ENCODE measurements at places on chromosomes 6 and 20.
A peak's percentile ranks its signal among the peaks of the same experiment; 100 is the strongest.

DNA sequence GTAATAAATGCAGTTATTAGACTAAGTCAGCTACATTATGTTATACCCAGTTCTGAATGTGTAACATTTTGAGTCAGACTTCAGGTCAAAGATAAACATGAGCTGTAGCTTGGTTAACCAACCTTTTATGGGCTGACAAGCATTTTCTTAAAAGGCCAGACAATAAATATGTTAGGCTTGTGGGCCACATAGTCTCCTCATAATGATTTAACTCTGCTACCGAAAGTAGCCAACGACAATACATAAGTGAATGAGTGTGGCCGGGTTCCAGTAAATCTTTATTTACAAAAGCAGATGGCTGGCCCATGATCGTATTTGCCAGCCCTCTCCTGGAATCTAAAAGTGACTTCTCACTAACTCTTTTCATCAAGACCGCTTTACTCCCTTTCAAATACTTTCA lies 49.9 kb downstream of the ATG5 start:
- DNase-seq: no peak

DNA sequence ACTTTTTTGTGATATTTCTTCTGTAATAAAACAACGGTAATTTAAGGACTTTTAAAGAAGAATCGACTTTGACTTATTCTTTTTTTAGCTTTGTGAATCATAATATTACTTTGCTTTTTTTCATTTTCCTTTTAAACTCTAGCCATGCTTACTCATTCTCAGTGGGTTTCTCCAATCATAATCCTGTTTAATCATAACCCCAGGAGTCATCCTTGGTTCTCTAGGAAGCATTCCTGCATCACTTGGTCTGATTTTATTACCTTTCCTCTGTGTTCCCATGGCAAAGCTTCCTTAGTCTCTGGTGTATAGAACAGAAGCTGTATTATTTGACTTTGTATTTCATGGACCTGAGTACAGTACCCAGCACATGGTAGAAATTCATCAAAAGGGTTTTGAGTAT lies 223.5 kb downstream of the CDKAL1 start:
- no peak for DNase-seq

- no peak for DNase-seq
Measured at GRCh38 chr20:58765780-58766179, 73.2 kb downstream of the NPEPL1 start.

DNA sequence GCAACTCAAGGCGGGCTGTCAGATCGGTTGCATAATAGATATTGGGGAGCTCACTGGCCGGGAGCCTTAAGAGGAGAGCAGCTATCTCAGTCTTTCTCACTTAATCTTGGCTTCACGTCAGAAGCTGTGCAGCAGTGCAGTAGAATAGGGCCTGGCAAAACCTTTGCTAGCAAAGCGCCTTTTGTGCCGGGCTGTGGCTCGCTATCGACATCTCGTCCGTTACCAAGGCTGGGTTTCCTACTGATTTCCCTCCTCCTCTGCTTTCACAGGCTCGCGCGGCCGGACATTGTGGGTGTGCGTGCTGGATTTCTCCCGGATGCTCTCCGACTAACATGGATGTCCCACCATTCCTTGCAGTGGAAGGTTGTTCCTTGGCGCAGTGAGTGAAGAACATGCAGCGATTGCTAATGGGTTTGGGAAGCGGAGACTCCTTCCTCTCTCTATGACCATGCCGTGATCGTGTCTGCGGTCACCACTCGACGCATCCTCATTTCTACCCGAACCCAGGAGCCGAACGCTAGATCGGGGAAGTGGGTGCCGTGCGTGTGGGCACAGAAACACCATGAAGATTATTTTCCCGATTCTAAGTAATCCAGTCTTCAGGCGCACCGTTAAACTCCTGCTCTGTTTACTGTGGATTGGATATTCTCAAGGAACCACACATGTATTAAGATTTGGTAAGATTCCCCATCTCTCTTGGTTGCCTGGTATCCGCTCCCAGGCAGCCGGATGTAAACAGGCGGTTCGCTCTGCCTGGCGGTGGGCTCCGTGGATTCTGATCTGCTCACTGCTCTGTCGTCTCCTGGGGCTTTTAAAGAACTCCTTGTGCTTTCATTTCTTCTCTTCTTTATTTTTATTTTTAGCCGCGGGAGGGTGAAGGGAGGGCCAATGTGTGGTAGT lies 5.5 kb downstream of the GRIK2 start:
- peak; percentile 21 for DNase-seq

- no peak for DNase-seq
Measured at GRCh38 chr6:162244031-162244430, 483.5 kb downstream of the PRKN start.

DNA sequence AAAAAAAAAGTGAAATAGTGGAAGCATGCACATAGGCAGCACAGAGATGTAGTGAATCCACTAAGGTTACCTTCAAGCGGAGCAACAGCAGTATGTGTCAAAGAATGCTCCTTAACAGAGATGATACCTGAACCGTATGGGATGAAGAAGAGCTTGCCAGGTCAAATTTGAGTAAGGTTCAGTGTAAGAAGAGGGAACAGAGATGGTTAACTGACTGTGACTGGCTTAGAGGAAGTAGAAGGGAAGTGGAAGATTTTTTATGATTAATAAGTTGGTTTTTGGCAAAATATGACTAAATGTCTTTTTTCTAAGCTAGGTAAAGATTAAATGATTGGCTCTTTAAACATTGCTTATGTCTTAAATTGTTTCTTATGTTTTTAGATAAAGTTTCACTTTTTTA lies 52.6 kb upstream of the C20orf144 start:
- DNase-seq: no peak

DNA sequence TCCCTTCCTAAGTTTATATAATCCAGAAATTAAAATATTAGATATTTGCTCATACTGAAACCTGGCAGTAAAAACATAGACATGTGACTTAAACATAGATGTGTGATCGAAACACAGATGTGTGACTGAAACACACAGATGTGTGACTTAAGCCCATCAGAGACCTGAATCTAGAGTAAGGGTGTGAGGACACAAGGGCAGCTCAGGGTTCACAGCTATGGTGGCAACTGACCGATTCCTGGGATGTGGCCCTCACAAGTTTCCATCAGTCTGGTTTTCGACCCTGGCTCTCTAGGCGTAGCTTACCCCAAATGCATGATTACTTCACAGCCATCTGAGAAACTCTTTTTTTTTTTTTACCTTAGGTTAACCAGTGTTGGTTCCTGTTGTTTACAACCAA lies 137.0 kb downstream of the NRN1 start:
- DNase-seq: no peak

DNA sequence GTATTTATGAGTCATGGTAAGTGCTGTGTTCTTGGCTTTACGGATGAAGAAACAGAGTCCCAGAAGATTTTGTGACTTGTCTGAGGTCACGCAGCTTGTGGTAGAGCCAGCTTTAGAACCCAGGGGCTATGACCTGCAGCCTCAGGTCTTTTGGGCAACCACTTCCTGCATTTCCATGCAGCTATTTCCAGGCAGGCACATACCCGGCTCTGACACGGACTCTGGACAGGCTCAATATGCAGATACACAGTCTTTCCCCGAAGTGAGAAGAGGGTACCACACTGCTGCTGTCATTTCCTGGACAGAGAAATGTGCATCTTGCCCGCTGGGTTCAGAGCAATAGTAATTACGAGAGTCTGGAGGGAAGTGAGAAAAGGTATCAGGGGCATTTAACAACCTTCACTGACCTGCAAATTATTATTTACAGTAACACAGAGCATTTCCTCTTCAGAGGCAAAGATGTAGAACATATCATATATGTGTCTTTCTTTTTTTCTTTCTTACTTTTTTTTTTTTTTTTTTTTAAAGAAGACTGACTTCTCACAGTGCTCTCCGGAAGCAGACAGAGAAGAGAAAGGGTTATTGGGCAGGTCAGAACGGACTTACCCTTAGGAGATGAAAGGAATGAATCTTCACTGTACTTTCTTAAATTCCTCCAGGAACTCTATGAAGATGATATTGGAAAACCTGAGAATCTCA lies 185.1 kb downstream of the CLIC5 start:
- DNase-seq: no peak

DNA sequence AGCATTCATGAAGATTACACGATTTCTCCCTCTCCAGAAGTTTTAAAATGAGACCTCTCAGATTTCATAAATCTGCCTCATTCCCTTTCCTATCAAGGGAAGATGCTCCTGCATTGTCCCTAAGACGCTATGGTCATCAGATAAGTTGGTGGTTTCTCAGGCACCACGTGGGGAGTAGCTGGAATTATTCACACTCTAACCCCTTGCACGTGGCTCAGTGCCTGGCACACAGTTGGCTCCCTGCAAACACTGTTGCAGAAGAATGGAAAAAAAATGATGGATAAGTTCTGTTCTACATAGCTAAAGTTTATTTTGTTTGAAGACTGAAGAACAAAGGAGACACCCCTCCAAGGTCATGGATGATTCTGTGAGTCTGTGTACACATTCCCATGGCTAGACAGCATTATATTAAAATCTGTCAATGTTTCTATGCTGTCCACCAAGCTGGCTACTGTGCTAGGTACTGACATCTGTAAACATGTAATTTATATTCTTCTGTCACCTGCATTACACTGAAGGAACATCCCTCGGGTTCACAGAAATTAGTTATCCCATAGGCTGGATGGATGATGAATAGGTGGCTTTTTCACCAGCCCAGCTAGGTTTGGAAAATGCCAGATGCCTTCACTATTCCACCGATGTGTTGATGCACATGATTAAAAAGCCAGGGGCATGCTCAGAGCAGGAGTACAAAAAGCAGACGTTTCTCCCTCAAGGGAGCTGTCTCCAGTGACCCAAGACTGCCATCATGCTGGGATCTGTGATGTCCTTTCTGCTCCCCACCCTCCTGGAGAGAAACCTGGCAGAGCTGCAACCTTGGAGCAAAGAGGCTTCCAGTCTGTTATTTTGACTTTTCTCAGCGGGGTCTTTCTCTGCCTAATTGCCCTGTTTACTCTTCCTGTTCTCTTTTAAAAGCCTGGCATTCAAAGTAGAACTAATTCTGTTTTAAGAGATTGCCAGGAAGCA lies 610.5 kb downstream of the UTRN start:
- DNase-seq: no peak

DNA sequence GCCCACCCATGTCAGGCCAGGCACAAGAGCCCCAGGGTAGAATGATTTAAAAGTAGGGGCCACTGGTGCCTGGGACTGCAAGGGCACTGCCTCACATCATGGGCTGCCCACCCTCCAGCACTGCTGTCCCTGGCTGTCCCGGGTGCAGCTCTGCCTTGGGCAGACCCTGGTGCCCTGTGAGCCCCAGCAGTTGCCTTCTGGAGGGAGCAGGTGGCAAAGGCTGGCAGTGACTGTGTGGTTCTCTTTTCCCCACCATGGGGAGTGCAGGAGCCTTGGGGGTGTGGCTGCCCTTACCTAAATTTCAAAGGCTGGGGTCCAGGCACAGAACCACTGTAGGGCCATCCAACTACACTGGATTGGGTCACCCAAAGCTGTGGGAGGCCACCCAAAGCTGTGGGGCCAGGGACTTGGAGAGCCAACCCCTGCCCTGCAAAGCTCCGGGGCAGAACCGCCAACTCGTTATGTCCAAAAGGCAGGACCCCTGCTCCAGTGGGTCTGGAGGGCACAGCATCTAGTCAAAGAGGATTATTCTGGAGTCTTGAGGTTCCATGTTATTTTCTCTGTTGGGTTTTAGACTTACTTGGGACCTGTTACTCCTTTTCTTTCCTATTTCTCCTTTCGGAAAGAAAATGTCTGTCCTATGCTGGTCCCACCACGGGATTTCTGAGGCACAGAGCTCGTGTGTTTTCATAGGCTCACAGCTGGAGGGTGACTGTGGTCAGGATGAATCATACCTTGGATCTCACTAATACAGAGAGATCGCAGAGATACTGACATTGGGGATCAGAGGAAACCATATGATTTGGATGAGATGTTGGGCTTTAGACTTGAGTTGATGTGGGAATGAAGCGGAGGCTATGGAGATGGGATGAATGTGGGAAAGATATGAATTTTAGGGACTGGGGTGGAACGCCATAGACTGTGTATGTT lies 65.3 kb downstream of the RAMACL start:
- no peak for DNase-seq

DNA sequence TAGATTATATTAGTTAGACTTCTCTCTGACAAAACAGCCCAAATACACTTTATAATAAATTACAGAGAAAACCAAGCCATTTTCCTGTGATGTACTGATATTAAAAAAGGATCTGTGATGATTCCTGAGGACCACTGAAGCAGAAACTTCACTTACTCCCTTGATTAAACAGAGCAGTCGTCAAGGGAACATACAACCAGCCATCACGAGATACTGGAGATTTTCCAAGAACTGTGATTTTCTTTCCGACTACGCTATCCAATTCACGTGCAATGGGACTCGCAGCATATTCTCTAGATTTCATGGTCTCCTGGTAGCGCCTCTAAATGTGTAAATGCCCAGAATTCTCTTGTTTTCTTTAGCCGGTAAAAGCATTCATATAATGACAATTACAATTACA lies 377.4 kb downstream of the PHF3 start:
- no peak for DNase-seq

DNA sequence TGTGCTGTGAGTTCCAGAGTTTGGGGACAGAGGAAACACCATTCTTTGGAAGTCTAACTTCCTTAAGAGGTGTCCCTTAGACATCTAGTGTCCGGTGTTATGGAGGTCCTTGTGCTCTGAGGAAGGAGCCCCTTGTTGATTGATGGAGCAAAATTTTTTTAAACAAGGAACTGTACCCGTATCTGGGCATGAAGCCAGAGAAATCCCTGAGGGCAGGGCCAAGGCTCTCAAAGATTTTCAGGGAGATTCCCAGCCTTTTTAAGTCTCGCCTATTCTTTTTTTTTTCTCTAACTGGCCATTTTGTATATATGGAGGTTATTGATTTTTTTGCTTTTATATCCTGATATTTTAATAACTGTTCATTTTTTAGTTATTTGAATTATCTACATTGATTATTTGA lies 45.9 kb downstream of the TRIM38 start:
- no peak for DNase-seq

DNA sequence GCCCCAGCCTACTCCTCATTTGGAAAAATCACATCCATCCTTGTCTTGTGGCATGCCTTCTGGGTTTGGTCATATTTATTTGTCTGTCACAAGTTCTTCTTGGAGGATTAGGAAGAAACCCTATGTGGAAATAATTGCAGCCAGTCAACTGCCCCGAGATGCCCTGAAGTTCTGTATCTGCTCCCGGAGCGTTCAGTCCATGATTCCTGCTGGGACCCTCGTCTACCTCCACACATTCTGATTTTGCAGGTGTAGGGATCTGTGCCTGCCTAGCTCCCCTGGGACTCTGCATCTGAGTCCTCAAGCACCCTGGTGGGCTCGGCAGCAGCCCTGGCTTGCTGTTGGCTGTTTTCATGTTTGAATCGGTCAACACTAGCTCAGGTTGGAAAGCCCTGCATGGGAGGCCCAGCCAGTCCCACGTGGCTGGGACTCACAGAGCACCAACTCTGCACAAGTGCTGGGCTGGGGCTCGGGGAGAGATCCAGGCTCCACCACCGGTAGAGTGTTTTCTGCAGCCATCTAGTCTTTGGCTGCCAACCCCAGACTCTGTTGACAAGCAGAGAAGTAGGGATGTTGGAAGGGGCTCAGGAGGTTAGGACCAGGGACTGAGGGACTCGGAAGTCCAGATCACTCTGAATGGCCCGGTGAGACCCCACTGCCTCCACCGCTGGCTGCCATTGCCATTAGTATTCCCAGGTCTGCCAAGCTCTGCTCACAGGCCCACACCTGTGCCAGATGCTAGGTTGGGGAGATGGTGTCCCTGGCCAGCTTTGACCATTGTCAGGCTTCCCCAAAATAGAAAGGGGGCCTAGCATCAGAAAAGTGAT lies 183.5 kb upstream of the CST7 start:
- no peak for DNase-seq
